Calu3 (cell line): ENCODE measurements at places on chromosomes 1 and 21.

DNA sequence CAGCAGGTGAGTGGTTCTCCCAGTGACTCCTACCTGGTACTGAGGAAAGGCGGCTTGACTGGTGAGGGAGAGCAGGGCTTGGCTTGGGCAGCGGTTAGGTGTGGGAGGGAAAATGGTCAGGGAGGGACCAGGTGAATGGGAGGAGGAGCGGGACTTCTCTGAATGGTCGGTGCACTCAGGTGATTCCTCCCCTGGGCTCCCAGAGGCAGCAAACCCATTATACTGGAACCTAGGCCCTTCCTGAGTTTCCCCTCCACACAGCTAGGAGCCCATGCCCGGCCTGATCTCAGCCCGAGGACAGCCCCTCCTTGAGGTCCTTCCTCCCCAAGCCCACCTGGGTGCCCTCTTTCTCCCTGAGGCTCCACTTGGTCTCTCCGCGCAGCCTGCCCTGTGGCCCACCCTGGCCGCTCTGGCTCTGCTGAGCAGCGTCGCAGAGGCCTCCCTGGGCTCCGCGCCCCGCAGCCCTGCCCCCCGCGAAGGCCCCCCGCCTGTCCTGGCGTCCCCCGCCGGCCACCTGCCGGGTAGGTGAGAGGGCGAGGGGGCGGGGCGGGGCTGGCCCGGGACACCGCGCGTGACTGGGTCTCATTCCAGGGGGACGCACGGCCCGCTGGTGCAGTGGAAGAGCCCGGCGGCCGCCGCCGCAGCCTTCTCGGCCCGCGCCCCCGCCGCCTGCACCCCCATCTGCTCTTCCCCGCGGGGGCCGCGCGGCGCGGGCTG lies 2.3 kb downstream of the ARTN start:
- no peak for DNase-seq

GRCh38 chr1:43548285-43549271 lies 17.9 kb downstream of the PTPRF start:
- no peak for DNase-seq

DNA sequence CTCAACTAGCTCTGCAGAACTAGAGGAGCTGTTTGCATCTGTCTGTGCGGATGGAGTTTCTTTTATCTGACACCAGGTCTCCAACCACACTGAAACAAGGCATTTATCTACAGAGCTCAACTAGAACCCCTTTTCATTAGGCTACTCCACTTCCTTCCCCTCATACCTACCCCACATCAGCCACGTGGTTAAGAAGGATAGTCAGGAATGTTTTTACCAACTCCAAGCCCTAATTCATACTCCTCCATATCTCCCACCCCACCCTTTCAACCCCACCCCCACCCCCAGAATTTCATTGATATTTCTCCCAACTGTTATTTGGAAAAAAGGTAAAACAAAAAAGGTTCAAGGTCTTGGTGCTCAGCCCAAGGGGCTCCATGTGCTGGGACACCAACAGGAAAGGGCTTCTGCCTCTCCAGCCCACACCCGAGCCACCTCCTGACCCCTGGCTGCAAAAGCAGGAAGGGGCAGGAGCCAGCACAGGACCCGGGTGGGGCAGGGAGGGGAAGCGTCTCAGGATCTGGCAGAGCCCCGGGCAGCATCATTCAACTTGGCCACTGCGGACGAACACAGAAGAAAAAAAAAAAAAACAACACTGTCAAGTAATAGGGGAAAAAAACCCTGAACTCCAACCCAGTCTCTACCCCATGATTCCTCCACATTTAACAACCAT lies 7.0 kb downstream of the ENSA start:
- no peak for DNase-seq

GRCh38 chr1:77287535-77287934 lies 5.7 kb downstream of the AK5 start:
- no peak for DNase-seq

DNA sequence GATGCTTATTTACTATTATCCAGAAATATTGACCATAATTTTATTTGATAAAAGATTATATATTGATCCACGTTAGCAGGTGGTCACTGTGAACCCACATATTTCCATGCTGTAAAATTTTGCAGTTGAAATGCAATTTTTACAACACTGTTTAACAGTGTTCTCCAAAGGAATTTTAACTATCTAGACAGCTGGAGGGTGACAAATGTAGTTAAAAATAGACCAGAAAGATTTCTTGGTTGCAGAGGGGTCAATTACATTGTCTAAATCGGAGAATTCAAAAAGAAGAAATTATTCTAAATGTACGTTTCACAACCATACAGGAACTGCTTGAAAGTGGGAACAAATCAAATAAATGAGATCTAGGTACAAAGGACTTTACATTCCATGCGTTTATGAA lies 625.2 kb upstream of the NCAM2 start:
- DNase-seq, result no peak

DNA sequence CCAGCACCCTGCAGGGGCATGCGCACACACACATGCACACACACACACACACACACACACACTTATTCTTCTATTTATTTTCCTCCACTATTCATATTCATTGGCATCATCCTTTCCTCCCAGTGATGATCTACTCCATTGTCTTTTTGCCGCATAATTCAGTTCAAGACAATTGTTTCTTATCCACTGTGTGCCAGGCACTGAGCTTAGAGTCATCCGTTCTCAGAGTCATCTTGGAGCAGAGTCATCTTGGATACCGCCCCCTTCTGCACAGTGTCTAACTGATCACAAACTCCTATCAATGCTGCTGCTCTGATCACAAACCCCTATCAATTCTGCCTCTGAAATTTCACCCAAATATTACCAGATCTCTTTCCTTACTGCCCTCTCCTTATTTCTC lies 102.8 kb upstream of the PROX1 start:
- DNase-seq, result no peak

GRCh38 chr1:59329412-59330053 lies 32.6 kb downstream of the FGGY start:
- DNase-seq, result no peak

DNA sequence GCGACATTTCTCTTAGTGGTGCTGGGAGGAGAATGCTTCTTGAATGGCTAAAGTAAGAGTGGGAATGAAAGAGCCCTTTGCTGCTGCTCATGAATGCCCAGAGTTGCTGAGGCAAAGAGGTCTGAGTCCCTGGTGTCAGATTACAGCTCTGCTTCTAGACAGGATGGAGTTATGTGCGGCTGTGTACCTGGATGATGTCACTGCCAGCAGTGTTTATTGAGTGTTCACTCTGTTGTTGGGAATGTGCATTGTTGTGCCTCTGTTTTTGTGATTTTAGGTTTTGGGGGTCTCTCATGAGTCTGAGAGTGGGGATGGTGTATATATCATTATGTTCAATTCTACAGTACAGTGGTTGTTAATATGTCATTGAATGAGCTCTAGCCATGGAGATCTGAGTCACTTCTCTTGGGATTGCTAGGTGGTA lies 2.7 kb downstream of the CDC14A start:
- DNase-seq, result peak; percentile 51

- DNase-seq, result no peak
These were observed 135.7 kb downstream of the ACTL8 start for GRCh38 chr1:17890815-17891191.

DNA sequence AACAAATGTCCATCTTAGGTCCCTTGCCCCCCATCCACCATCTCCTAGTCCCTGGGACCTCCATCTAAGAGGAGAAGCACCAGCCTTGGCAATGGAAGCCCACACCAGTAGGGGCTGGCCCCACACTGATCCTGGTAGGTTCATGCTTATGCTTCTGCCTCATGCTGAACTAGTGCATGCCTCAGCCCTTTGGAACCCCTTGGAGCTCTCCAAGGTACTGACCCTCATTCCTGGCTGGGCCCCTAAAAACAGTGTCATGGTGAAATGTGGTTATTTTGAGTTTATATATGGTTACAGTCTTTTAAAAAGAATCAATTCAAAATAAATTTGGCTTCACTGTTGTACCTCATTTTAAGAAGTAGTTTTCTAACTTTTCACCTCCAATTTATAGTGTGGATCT lies 108.3 kb downstream of the HIVEP3 start:
- DNase-seq, result peak; percentile 21

DNA sequence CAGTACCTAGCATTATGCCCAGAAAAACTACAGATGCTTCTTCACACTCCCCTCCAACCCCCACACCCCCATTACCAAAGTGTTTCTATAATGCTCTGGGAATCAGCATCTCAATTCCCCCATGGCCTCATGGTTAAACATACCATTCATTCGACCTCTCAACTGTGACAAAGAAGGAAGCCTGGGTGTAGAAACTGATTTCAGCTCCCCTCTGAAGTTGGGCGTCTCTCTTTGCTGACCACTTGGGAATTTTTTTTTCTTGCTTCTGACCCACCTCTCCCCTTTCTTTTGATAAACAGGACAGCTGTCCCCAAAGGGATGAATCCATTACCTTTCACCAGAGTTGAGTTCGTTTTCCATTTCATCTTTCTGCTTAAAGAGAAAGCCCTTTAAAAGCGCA lies 116.4 kb upstream of the HOOK1 start:
- DNase-seq, result no peak

GRCh38 chr1:7727809-7728471 lies 43.2 kb upstream of the VAMP3 start:
- DNase-seq, result no peak

DNA sequence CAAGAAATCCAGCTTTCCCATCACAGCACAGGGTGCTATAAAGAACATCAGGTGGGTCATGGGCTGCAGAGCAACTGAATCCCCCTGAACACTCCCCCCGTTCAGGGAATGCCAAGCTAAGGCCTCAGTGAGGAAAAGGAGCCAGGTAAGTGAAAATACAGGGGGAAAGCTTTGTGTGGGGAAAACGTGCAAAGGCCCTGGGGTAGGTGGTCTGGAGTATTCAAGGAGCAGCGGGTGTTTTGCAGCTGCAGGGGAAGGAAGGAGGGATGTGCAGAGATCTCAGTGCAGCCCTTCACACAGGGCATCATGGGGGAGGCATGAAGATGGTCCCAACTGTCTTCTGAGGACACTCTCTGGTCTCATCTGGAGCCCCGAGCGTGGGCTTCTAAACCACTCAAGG lies 119.2 kb downstream of the ETS2 start:
- no peak for DNase-seq

DNA sequence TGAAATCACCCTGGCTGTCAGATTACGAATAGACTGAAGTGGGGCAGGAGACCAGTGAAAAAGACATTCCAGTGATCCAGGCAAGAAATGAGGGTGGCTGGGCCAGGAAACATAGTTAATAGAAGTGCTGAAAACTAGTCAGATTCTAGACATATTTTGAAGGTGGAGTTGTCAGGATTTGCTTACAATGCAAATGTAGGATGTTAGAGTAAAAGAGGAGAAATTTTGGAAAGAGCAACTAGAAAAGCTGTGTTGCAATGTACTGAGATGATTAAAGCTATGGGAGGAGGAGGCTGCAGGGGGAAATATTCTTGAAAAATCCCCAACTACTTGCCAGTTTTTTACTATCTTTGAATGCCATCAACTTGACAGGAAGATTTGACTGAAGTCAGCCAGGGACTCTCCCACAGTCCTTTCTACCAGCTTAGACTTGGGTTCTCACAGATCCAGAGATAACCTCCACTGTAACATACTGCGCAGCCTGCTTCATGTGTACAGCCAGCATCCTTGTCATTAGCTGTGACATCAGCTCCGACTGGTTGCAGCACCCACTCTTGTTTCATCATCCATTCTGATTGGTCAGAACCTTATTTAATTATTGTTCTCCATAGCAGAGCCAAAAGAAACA lies 109.7 kb downstream of the TSEN15 start:
- DNase-seq, result no peak

- DNase-seq, result no peak
These were observed 16.4 kb upstream of the MTF1 start for GRCh38 chr1:37875833-37876232.

DNA sequence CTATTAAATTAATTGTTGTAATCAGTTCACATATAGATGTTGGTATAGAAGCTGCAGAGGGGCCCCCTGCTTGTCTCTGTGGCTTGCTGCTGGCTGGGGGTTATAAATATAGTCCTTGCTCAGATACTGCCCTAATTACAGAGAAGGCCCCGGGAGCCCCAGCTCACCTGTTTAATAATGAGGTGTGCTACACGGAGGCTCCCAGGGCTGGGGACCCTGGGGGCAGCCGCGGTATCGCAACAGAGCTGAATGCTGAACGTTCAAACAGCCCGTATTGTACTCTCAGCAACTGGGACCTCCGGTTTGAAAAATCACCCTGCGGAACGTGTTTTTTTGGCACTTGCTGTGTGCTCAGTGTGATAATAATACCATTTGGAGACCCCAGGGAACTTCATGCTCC lies 309.3 kb downstream of the CAMTA1 start:
- DNase-seq, result no peak

DNA sequence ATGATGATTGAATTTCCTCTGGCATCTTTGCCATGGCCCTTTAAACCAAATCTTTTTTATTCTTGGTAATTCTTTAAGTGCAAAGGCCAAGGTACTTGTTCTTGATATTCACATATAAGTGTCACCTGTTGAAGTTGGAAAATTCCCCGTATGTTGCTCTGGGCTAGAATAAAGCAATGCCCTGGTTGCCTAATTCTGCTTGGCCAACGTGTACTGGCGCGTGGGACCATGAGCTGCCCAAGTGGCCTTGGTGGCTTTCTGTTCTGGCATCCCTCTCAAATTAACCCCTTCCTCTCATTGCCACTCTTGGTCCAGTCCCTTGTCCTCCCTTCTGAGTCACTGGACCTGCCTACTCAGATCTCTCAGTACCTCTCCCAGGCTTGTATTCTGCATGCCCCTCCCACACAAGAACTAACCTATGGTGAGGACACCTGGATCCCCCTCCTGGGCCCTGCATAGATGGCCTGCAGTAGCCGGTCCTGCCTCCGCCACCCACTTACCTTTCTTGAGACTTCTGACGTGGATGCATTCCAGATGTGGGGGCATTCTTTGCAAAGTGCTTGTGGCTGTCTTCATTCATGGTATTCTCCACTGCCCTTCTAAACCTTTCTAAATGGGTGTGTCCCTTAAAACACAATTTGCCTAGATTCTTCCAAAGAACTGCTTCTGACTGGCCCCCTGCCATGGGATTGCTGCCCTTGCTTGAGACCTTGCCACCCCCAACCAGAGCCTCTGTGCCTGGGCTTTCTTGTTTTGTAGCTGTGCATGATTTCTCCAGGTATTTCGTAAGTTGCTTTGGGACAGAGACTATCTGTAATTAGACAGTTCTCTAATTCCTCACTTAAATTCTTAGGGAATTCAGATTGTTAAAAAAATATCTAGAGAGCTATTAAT lies 152.4 kb downstream of the GALNT2 start:
- DNase-seq, result no peak
